ENCODE measurements at places on chromosomes 3 and 15. TPM values are rescaled to one million over a fixed set of nuclear protein-coding genes. Genes with fewer than 3 reads are reported as not detected.

The SCN11A gene
- polyA plus RNA-seq, result not detected

The CORO2B gene
- 1.8 TPM for polyA plus RNA-seq

The RLBP1 gene
- not detected for polyA plus RNA-seq

The LAMB2 gene
- 1,923 TPM for polyA plus RNA-seq

The SLC24A5 gene
- not detected for polyA plus RNA-seq

The EAF1 gene
- polyA plus RNA-seq, result 7.5 TPM

DNA sequence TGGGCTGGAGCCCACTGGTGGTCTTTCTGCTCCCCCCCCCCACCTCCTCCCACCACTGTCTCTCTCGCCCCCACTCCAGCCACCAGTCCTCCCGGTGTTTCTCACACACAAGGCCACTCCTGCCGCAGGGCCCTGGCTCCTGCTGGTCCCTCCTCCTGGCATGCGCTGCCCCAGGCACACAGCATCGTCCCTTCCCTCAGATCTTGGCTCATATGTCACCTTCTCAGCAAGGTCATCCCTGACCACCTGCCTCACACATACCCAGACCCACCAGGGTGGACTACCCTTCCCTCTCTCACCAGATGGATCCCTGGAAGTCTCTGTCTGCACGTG is 101.5 kb upstream of the IQSEC1 start:
- H3K4me3 ChIP-seq, result no peak overlapping the region
- H3K27ac ChIP-seq, result no peak overlapping the region
- no peaks in the 10 kb centered on the region for H3K36me3 ChIP-seq
- no peaks in the 10 kb centered on the region for H3K27me3 ChIP-seq
- no peak for DNase-seq
- H3K4me1 ChIP-seq, result no peaks in the 10 kb centered on the region

GRCh38 chr3:170840291-170840859 is 29.6 kb downstream of the RPL22L1 start:
- H3K36me3 ChIP-seq, result no peaks in the 10 kb centered on the region
- H3K4me3 ChIP-seq, result no peak overlapping the region
- H3K27ac ChIP-seq, result no peak overlapping the region
- no peaks in the 10 kb centered on the region for H3K27me3 ChIP-seq
- DNase-seq, result no peak
- H3K4me1 ChIP-seq, result no peaks in the 10 kb centered on the region

GRCh38 chr15:28947221-28947674 is 61.5 kb downstream of the APBA2 start:
- H3K27me3 ChIP-seq, result no peaks in the 10 kb centered on the region
- no peaks in the 10 kb centered on the region for H3K4me1 ChIP-seq
- no peak overlapping the region for H3K4me3 ChIP-seq
- H3K36me3 ChIP-seq, result no peaks in the 10 kb centered on the region
- no peak overlapping the region for H3K27ac ChIP-seq

- no peak overlapping the region for H3K4me3 ChIP-seq
- no peaks in the 10 kb centered on the region for H3K4me1 ChIP-seq
- no peak for DNase-seq
- H3K27me3 ChIP-seq, result no peaks in the 10 kb centered on the region
Measured at GRCh38 chr3:110790631-110791030, 281.0 kb upstream of the NECTIN3 start.

DNA sequence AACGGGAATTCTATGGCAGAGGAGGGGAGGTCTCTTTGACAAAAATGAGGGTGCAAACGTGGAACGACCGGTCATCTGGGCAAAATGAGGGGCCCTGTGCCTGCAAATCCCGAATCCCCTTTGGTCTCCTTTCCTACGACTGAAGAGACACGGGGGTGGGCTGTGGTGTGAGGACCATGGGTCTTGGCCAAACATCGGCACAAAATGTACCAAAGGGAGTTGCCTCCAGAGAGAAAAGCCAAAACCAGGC is 498 bp downstream of the ZNF280D start:
- H3K27ac ChIP-seq, result peak overlapping the region; percentile 96
- DNase-seq, result no peak
- no peaks in the 10 kb centered on the region for H3K36me3 ChIP-seq
- H3K4me3 ChIP-seq, result peak overlapping the region; percentile 86
- H3K4me1 ChIP-seq, result peaks cover 3% of the 10 kb centered on the region

- DNase-seq, result no peak
- H3K27me3 ChIP-seq, result no peaks in the 10 kb centered on the region
- H3K4me1 ChIP-seq, result no peaks in the 10 kb centered on the region
- H3K36me3 ChIP-seq, result no peaks in the 10 kb centered on the region
- no peak overlapping the region for H3K27ac ChIP-seq
- no peak overlapping the region for H3K4me3 ChIP-seq
Measured at GRCh38 chr3:40181182-40181581, 128.3 kb upstream of the EIF1B start.

- no peaks in the 10 kb centered on the region for H3K27me3 ChIP-seq
- H3K27ac ChIP-seq, result no peak overlapping the region
- no peaks in the 10 kb centered on the region for H3K4me1 ChIP-seq
- no peaks in the 10 kb centered on the region for H3K36me3 ChIP-seq
- no peak overlapping the region for H3K4me3 ChIP-seq
Measured at GRCh38 chr3:179000659-179001058, 71.0 kb downstream of the ZMAT3 start.

GRCh38 chr3:140403608-140404007 is 274.3 kb upstream of the TRIM42 start:
- H3K27ac ChIP-seq, result no peak overlapping the region
- H3K36me3 ChIP-seq, result no peaks in the 10 kb centered on the region
- H3K4me3 ChIP-seq, result no peak overlapping the region
- H3K4me1 ChIP-seq, result no peaks in the 10 kb centered on the region
- H3K27me3 ChIP-seq, result no peaks in the 10 kb centered on the region
- DNase-seq, result no peak

DNA sequence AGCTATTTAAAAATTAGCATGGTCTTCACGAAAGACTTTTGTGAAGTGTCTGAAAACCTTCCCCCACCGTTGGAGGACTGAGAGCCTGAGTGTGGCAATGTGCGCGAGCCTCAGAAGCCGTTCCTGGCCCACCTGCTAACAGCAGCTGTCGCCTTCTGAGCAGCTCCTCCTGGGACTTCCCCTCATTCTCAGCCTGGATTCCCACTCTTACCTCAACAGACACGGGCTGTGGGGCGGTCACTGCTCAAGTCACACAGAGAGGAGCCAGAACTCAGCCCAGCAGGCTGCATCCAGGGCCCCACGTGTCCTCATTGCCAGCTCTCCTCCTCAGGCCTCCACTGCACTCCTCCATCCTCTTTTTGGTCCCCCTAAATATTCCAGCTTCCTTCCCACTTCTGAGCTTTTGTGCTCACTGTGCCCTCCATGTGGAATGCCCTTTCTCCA is 7.8 kb downstream of the DNASE1L3 start:
- no peak overlapping the region for H3K4me3 ChIP-seq
- no peaks in the 10 kb centered on the region for H3K27me3 ChIP-seq
- no peaks in the 10 kb centered on the region for H3K4me1 ChIP-seq
- DNase-seq, result no peak
- H3K27ac ChIP-seq, result no peak overlapping the region
- H3K36me3 ChIP-seq, result no peaks in the 10 kb centered on the region

DNA sequence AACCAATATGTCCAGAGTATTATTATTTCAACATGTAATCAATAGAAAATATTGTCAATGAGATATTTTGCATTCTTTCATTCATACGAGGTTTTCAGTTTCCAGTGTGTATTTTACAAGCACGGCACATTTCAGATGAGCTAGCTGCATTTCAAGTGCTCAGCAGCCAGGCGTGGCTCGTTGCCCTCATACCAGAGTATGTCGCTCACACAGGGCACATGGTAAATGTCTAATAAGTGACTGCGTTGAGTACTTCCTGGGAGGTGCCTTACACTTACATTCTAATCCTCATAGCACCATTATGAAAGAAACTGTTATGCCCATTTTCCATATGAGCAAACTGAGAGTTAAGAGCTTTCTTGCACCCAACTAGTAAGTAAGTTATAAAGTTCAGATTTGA is 47.4 kb downstream of the TMEM266 start:
- H3K4me3 ChIP-seq, result no peak overlapping the region
- H3K27me3 ChIP-seq, result no peaks in the 10 kb centered on the region
- no peak for DNase-seq
- no peak overlapping the region for H3K27ac ChIP-seq

- no peak for DNase-seq
- H3K27ac ChIP-seq, result no peak overlapping the region
- no peaks in the 10 kb centered on the region for H3K36me3 ChIP-seq
- no peaks in the 10 kb centered on the region for H3K27me3 ChIP-seq
- no peak overlapping the region for H3K4me3 ChIP-seq
- peaks cover 3% of the 10 kb centered on the region for H3K4me1 ChIP-seq
Measured at GRCh38 chr15:67177752-67178151, 76.7 kb downstream of the AAGAB start.

GRCh38 chr3:36704280-36704679 is 60.1 kb downstream of the DCLK3 start:
- no peak for DNase-seq
- H3K27ac ChIP-seq, result no peak overlapping the region
- H3K27me3 ChIP-seq, result no peaks in the 10 kb centered on the region
- H3K4me1 ChIP-seq, result no peaks in the 10 kb centered on the region

- no peaks in the 10 kb centered on the region for H3K4me1 ChIP-seq
- H3K27ac ChIP-seq, result no peak overlapping the region
- H3K27me3 ChIP-seq, result no peaks in the 10 kb centered on the region
Measured at GRCh38 chr15:42650208-42651066, 75.0 kb downstream of the STARD9 start.

DNA sequence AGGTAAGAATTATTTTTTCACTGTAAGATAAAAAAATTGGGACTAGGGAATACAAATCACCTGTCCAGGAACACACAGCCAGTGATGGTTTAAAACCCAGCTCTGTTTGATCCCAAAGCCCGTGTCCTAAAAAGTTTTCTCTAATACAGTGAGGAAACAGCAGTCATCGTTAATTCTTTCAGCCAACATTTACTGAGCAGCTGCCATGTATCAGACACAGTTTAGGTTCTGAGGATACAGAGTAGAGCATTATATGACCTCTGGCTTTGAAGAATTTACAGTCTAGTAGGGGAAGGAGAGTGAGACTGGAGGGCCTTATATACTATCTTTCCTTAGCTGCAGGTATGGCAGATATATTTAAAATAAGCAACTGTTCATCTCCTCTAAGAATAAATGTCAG is 82.7 kb downstream of the KCNMB2 start:
- no peak for DNase-seq
- H3K27me3 ChIP-seq, result no peaks in the 10 kb centered on the region
- H3K27ac ChIP-seq, result no peak overlapping the region
- no peak overlapping the region for H3K4me3 ChIP-seq
- H3K4me1 ChIP-seq, result no peaks in the 10 kb centered on the region

GRCh38 chr3:15499536-15499935 is 22.0 kb downstream of the COLQ start:
- no peak overlapping the region for H3K4me3 ChIP-seq
- no peak overlapping the region for H3K27ac ChIP-seq
- no peak for DNase-seq
- no peaks in the 10 kb centered on the region for H3K4me1 ChIP-seq
- no peaks in the 10 kb centered on the region for H3K27me3 ChIP-seq

DNA sequence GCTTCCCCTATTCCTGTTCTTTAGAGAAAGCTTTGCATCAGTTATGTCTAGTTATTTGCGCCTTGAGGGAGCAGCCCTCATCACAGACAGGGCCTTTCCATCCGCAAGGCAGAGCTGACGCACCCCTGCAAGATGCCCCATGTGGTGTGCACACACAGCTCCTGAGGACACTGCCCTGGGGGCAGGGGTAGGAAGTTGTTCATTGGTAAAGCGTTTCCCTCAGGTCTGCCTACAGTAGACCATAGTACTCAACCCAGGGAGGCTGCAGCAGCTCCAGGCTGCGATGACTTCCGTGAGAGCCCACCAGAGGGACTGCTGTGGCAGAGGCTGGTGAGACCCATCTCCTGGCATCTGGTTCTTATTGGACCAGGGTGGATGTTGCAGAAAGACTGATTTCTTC is 55.1 kb upstream of the PLXNA1 start:
- no peaks in the 10 kb centered on the region for H3K27me3 ChIP-seq
- DNase-seq, result peak; percentile 42
- no peaks in the 10 kb centered on the region for H3K36me3 ChIP-seq
- no peaks in the 10 kb centered on the region for H3K4me1 ChIP-seq
- no peak overlapping the region for H3K27ac ChIP-seq
- no peak overlapping the region for H3K4me3 ChIP-seq

GRCh38 chr3:54625805-54626787 is 301.8 kb downstream of the LRTM1 start:
- no peak overlapping the region for H3K4me3 ChIP-seq
- no peaks in the 10 kb centered on the region for H3K4me1 ChIP-seq
- H3K27me3 ChIP-seq, result no peaks in the 10 kb centered on the region
- H3K36me3 ChIP-seq, result no peaks in the 10 kb centered on the region

DNA sequence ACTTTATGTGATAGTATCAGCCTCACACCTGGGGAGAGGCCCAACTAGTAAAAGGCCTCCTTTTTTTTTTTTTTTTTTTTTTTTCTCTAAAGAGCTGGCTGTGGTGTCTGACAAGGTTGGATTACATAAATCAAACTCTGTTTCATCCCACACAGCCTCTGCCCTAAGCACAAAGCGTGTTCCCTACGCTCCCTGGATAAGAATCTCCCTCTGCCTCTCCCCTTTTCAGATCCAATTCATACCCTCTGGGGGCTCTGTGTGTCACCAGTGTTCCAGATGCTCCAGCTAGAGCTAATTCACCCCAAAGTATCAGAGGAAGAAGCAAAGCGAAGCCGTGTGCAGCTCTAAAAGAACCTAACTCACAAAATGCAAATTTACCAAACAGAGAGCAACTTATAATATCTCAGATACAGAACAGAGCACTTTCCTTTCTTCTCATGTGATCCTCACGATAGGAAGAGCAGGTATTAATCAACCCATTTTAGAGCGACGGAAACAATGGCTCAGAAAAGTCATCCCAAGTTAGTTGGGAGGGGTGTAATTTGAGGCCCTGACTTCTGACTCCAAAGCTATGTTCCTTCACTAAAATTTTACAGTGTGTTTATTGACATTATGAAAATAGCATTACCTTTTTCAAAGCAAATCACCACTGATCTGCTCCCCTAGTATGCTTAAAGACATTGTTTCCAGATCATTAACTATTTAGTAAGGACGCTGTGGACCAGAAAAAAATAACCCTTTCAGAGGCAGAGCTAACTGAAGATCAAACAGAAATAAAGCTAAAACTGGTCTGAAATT is 12.4 kb downstream of the BMF start:
- H3K4me3 ChIP-seq, result no peak overlapping the region
- H3K4me1 ChIP-seq, result peaks cover 4% of the 10 kb centered on the region
- H3K36me3 ChIP-seq, result no peaks in the 10 kb centered on the region
- H3K27ac ChIP-seq, result no peak overlapping the region
- H3K27me3 ChIP-seq, result no peaks in the 10 kb centered on the region
- DNase-seq, result no peak

DNA sequence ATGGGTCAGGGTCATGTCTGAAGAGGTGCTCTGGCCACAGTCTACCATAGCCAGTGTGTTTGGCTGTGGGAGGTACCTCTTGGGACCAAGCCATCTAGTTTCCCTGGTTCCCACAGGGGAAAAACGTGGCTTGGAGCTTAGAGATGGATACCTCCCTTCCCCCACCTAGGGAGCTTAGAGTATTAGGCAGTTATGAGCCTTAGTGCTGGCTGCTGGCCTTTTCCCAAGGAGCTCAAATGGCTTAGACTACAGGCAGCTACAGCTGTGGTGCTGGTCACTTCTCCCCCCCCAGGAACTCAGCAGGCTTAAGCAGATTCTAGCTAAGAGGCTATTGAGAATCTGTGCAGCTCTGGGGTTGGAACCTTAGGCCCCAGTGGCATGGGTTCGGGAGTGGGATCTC is 591.2 kb downstream of the NSUN3 start:
- H3K36me3 ChIP-seq, result no peaks in the 10 kb centered on the region
- no peaks in the 10 kb centered on the region for H3K4me1 ChIP-seq
- H3K4me3 ChIP-seq, result no peak overlapping the region

GRCh38 chr3:100536093-100536492 is 43.7 kb downstream of the TMEM45A start:
- H3K27me3 ChIP-seq, result no peaks in the 10 kb centered on the region
- peaks cover 2% of the 10 kb centered on the region for H3K36me3 ChIP-seq
- H3K27ac ChIP-seq, result no peak overlapping the region
- H3K4me3 ChIP-seq, result no peak overlapping the region
- DNase-seq, result no peak

All from aorta (tissue), 5 donors.